ENCODE measurements at places on chromosomes 6 and 20.

DNA sequence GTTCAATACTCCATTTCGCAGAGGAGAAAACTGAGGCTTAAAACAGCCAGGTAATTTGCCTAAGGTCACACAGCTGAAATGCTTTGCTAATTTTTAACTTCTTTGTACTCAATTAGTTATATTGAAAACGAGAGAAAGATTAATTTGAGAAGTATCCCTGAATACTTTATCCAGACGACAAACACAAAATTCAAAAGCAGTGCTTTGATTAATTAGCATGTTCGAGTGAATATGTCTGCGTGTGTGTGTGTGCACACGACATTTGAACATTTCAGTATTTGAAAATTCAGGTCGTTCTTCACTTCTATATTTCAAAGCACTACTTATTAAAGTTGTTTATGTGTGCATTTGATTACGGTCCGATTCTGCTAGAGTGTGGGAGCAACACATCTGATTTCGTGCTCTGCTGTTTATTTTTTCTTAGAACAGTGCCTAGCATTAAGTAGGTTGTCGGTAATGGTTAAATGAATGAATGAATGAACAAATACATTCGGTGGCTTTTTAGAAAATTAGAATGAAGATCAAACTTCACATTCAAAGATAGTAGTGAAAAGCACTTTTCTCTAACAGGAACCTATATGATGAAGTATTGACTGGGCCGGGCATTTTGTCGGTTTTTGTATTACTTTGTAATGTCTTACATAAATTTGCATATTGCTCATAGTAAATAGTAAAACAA is 36.9 kb upstream of the SYNCRIP start:
- DNase-seq: no peak

GRCh38 chr20:19827818-19828217 is 69.8 kb downstream of the RIN2 start:
- no peak for DNase-seq

DNA sequence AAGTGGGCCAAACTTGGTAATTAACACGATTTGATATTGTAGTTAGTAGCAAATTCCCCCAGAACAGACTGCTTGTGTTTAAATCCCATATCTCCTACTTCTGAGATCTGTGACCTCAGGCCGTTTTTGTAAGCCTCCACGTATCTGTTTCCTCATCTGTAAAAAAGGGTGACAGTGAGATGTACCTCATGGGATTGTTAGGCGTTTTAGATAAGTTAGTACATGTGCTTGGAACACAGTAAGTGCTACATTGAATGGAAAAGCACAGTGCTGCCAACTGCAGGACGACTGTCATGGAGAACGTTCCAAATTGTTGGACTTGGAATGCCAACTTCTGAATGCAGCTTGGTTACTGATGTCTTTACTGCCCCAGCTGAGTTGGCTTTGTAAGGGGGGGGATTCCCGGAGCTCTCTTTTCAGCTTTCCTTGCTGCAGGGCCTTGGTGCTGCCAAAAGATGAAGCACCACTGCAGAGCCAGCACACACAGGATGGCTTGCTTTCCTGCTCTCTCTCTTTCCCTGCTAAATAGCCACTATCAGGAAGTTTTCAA is 108.6 kb downstream of the OPN5 start:
- DNase-seq: no peak

GRCh38 chr6:67496191-67496590 is 1138.9 kb upstream of the ADGRB3 start:
- DNase-seq: no peak

DNA sequence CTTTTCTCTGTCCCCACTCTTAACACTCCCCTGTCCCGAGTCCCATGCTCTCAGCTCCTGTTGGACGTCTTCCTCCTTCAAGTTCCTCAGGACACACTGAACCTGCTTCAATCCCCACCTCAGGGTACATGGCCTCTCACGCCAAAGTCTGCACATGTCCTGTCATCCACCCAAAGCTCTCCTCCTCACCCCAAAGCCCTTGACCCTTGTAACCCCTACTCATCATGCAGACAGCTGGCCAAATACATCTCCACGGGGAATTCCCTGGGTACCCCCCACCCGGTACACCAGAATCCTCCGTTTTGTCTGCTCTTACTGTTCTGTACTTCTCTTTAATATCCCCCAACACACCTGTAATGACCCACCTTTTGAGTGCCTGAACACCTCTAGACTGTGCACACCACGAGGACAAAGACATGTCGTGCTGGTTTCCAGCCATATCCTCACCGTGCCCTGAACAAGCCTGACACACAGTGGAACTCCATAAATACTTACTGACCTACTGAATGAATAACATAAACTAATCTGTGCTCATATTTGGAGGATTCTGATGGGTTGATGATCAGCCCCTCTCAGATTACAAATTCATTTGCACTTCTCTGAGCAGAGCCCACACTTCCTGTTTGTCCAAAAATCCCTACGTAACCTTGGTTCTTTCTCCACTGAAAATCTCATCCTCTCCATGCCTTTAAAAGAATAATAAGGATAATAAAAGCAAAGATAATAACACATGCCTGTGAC is 66.8 kb upstream of the EYA2 start:
- DNase-seq: no peak

DNA sequence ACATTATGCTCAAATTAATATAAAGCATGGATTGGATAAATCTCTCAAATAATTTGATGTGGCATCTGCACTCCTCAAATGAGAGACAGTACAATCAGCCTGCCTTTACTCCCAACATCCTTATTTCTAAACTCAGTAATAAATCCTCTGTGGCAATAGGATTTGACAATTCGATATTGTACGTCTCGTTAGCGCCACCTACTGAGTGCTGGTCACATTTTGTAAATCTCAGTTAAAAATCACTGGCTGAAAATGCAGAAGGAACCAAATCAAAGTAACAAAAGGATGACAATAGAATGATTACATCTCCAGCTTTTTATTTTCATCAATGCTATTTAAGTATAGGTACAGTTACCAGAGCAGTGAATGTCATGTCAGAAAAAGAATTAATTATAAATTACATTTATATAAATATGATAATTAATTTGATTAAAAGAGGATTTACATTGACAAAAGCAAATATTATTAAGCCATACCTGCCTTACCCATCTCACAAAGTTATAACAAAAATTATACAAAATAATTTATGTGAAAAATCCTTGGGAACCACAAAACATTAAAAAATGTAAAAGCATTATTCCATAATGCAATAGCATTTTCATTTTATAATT is 20.2 kb upstream of the GJE1 start:
- DNase-seq: peak; percentile 83

- no peak for DNase-seq
Measured at GRCh38 chr6:35084511-35085203, 56.5 kb downstream of the TCP11 start.

- DNase-seq: peak; percentile 89
Measured at GRCh38 chr6:28104392-28105244, 19.8 kb upstream of the ZSCAN16 start.

- no peak for DNase-seq
Measured at GRCh38 chr6:53813096-53813495, 18.3 kb downstream of the LRRC1 start.

DNA sequence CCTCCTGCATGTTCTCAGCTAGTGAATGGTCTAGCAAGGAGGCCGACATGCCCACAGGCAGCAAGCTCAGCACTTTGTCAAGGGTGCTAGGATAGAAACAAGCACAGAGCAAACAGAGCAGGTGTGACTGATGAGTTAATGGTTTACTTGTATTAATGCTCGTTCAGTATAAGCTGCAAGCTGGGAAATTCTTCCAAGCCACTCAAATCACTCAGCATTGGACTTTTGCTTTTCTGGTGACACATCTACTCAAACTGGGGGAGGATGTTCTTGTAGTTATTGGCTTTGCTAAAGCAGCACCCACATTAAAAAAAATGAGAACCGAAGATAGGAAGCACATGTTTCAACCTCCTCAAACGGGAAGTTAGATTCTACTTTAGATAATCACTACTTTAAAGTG is 43.1 kb upstream of the NEDD9 start:
- DNase-seq: peak; percentile 12

DNA sequence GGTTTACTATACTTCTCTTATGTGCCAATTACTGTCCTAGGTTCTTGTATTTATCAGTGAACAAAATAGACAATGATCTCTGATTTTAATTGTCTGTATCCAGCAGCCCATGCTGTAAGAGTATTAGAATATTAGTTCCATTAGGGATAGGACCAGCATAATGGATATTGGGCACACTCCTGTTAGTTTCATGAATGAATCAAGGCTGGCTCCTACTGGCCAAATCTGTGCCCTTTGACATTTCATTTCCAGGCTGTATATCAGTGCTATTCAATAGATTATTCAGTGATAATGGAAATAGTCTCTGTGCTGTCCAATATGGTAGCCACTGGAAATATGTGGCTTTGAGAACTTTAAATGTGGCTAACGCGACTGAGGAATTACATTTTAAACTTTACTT is 1007.9 kb upstream of the FLRT3 start:
- no peak for DNase-seq

DNA sequence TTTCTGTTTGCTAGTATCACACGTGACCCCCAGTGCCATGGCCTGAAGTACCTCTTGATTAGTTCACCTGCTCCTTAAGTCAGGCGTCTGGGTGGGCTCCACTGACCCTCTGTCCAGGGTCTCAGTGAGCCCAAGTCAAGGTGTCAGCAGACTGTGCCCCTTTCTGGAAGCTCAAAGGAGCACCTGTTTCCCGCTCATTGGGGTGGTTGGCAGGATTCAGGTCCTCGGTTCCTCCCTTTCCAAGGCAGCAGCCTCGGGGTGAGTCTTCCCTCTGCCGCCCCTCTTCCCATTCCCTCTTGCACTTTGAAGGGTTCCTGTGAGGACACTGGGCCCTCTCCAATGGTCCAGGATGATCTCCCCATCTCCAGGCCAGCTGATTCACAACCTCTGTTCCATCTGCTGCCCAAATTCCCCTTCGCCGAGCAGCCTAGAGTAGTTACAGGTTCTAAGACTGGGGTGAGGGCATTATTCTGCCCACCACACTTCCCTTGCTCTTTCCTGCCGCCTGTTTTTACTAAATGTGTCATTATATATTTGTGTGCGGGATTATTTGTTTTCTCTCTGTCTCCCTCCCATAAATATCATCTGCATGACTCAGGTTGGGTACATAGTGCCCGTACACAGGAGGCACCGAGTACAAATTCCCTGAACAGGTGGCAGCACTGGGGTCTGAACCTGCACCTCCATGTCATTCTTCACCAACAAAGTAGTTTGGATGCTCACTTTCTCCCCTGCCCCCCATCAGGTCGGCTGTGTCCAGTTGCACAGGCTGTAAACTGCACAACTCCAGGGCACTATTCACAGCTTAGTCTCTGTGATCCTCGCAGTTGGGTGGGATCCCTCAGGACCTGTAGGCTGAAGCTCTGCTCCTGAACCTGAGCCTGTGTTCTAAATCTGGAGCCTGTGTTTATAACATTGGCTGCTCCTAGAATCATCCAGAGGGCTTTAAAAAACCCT is 58.5 kb downstream of the RBM38 start:
- no peak for DNase-seq

- DNase-seq: peak; percentile 42
Measured at GRCh38 chr6:3229566-3230178, 2.2 kb upstream of the TUBB2B start.

- DNase-seq: no peak
Measured at GRCh38 chr20:61991476-61991875, 74.2 kb downstream of the TAF4 start.

- no peak for DNase-seq
Measured at GRCh38 chr20:10747019-10747418, 73.2 kb upstream of the JAG1 start.
